ENCODE measurements at places on chromosomes 3 and 15.

GRCh38 chr15:70152070-70152480 is 54.4 kb upstream of the TLE3 start:
- DNase-seq: no peak

GRCh38 chr3:110384601-110385000 is 687.0 kb upstream of the NECTIN3 start:
- DNase-seq: no peak

- no peak for DNase-seq
Measured at GRCh38 chr3:87792534-87793336, 266.1 kb downstream of the CGGBP1 start.

- no peak for DNase-seq
Measured at GRCh38 chr3:184815046-184815930, 3.3 kb downstream of the VPS8 start.

- DNase-seq: no peak
Measured at GRCh38 chr3:36303286-36303685, 77.0 kb upstream of the STAC start.

DNA sequence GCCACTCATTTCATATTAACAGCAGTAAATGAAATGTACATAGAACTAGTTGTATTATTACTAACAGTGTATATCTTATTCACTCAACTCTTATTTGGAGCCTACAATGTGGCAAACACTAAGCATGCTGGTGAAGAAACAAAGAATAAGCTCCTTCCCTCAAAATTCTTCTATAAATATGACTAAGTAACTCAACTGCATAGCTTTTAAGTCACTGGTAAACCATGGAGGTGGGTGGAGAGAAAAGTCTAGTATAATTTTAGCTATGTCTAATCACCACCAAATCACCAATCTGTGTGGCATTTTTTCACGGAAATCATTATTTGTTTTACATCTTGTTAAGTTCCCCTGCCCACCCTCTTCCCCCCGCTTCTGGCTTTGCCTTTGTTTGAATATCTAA is 17.5 kb downstream of the COPS2 start:
- DNase-seq: no peak

- DNase-seq: no peak
Measured at GRCh38 chr3:148847351-148847750, 17.7 kb upstream of the CPA3 start.
